ENCODE measurements at places on chromosomes 11 and 22.
A peak's percentile ranks its signal among the peaks of the same experiment; 100 is the strongest.

- DNase-seq = peak; percentile 44
Measured at GRCh38 chr22:36454916-36455570, 26.4 kb downstream of the TXN2 start.

- no peak for DNase-seq
Measured at GRCh38 chr11:80365076-80365725, 924.4 kb upstream of the TENM4 start.

GRCh38 chr11:122843281-122844141 is 5.2 kb downstream of the CRTAM start:
- DNase-seq = no peak

- no peak for DNase-seq
Measured at GRCh38 chr11:72084965-72085364, 4.3 kb downstream of the LRRC51 start.

DNA sequence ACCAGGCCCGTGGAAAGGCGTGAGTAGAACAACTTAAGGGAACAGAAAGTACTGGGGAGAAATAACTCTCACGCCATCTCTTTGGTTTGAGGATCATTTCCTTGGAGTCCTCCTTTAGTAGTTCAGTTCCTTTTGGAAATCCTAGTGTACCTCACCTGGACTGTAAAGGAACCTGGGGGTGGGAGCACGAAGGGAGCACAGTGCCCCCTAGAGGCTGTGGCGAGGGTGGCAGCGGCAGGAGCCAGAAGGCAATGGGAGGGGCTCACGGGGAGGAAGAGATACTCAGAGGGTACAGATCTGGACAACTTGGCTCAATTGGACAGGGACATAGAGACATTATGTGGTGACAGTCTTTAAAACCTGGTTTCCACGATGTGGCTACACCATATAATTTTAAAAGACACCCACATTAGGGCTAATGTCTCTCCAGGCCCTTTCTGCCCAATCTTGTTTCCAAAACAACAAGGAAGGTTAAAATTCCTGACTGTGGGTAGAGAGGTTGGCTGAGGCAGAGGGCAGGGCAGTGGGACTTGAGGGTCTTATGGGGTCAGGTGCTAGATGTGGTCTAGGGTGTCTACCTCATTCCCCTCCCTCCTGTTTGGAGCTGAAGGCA is 87.0 kb downstream of the CSNK2A3 start:
- no peak for DNase-seq
